ENCODE measurements at places on chromosomes 13 and 19. TPM values are rescaled to one million over a fixed set of nuclear protein-coding genes. Genes with fewer than 3 reads are reported as not detected.

HCN2 gene
- polyA plus RNA-seq: 0.13 TPM

SIGLEC5 gene
- 0.39 TPM for polyA plus RNA-seq

SRRM5 gene
- 2.2 TPM for polyA plus RNA-seq

SAMD4B gene
- polyA plus RNA-seq: 93.2 TPM

ZNF135 gene
- 29.7 TPM for polyA plus RNA-seq

CGB1 gene
- not detected for polyA plus RNA-seq

WDR83 gene
- 26.1 TPM for polyA plus RNA-seq

KRTDAP gene
- polyA plus RNA-seq: 1.8 TPM

KLK8 gene
- 0.46 TPM for polyA plus RNA-seq

SIAH3 gene
- polyA plus RNA-seq: 0.15 TPM

SBSN gene
- polyA plus RNA-seq: not detected

CABP5 gene
- polyA plus RNA-seq: not detected

KIR2DL4 gene
- polyA plus RNA-seq: not detected

SIGLEC7 gene
- polyA plus RNA-seq: 0.66 TPM

ACP7 gene
- 0.16 TPM for polyA plus RNA-seq

DNA sequence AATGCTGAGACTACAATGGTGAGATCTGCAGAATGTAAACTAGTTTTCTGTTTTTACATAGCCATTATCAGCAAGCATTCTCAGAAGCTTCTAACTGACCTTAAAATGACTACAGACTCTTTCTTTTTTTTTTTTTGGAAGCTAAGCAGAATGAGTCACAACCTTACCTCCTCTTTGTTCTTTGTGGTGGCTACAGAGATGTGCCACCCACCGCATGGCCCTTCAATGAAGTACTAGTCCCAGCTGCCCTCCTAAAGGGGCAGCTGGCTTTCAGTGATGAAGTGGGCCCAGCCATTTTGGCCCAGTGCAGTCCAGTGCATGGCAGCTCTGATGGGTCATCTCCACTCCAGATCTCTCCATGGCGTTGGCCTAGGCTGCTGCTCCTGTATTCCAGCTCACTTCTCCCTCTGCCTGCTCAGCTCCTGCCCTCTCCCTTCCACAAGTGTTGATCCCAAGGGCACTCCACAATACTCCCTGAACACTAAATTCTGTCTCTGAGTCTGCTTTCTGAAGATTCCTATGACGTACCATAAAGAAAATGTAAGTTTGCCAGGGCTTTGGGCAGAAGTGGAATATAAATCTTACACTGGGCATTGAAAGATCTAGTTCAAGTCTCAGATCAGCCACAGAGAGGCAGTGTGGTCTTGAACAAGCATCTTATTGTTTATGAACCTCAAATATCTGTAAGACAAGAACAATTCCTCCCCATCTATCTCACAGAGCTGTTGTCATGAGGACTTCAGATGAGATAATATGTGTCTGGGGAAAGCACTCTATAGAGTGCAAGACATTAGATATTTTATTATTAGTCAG, 85.6 kb downstream of the RXFP2 start:
- no peak for DNase-seq

DNA sequence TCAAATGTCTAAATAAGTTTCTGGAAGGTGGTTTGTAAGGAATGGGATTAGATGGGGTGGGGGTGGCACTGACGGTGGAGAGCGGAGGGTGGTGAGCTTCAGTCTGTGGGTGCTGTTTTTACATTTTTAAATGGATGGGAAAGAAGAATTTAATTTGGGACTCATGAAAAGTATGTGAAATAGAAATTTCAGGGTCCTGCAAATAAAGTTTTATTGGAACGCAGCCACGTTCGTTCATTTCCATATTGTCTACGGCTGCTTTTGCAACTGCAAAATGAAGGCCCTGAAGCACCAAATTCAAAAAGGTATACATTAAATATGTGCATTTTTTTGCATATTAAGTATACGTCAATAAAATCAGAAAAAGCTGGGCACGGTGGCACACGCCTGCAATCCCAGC, 9.9 kb downstream of the KANK2 start:
- DNase-seq: no peak

DNA sequence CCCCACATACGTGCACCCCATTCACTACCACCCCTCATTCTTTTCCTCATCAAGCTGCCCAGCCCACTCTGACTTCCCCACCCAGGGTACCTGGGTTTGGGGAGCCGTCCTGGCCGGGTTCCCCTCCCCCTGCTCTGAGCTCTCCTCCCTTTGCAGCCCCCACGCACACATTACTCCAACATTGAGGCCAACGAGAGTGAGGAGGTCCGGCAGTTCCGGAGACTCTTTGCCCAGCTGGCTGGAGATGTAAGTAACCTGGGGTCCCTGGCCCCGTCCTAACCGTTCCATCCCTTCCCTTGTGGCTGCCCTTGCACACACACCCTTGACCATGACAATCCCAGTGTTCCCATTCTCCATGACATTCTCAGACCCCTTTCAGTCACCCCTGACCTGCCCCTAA, 2.6 kb downstream of the CAPNS1 start:
- no peak for DNase-seq

- no peak for DNase-seq
Observed at GRCh38 chr13:75947448-75947847, 311.3 kb downstream of the LMO7 start.

- peak; percentile 35 for DNase-seq
Observed at GRCh38 chr19:20664901-20665781, 3.8 kb upstream of the ZNF626 start.

- no peak for DNase-seq
Observed at GRCh38 chr19:41753936-41754529, 1.3 kb upstream of the CEACAM6 start.

DNA sequence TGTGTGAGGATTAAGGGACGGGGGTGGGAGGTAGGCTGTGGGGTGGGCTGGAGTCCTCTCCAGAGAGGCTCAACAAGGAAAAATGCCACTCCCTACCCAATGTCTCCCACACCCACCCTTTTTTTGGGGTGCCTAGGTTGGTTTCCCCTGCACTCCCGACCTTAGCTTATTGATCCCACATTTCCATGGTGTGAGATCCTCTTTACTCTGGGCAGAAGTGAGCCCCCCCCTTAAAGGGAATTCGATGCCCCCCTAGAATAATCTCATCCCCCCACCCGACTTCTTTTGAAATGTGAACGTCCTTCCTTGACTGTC, 5.5 kb downstream of the FOSB start:
- no peak for DNase-seq

- DNase-seq: no peak
Observed at GRCh38 chr13:49784886-49785570, 7.5 kb downstream of the KPNA3 start.

DNA sequence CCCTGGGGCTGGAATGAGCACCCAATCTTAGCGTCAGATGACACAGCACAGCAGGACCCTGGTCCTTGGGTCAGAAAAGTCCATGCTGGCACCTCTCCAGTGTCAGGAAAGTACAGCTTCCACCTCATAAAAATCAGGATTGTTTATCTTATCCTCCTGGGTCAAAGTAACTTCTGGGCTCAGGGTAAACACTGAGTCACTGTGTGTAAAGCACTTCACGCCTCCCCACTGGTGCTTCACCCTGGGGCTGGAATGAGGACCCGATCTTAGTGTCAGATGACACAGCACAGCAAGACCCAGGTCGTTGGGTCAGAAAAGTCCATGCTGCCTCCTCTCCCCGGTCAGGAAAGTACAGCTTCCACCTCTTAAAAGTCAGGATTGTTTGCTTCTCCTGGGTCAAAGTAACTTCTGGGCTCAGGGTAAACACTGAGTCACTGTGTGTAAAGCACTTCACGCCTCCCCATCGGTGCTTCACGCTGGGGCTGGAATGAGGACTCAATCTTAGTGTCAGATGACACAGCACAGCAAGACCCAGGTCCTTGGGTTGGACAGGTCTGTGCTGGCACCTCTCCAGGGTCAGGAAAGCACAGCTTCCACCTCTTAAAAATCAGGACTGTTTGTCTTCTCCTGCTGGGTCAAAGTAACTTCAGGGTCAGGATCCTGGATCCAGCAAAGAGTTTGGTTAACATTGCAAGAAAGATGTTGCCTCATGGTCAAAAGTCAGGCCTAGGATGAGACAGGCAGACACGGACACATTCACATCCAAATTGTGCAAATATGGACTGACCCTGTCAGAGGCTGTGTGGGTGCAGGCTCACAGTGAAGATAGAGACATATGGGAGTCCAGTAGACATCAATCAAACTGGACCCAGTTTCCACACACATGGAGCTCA, 39.2 kb upstream of the CYP2A7 start:
- peak; percentile 12 for DNase-seq

DNA sequence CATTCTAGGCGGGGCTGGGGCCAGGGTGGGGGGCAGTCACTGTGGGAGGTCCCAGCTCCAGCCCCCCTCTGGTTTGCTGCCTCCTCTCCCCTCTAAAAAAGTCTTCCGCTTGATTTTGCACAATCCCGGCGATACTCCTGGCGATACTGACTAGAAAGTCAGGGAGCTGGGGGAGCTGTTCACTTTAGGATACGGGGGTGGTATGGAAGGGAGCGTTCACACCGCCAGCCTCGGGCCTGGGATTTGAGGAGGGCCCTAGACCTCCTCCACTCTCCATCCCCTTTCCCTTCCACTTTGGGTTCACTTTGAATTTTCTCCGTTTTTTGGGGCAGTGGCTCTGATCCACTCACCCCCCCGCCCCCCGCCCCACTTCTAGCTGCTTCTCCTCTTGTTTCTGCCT, 35.0 kb downstream of the KEAP1 start:
- no peak for DNase-seq

DNA sequence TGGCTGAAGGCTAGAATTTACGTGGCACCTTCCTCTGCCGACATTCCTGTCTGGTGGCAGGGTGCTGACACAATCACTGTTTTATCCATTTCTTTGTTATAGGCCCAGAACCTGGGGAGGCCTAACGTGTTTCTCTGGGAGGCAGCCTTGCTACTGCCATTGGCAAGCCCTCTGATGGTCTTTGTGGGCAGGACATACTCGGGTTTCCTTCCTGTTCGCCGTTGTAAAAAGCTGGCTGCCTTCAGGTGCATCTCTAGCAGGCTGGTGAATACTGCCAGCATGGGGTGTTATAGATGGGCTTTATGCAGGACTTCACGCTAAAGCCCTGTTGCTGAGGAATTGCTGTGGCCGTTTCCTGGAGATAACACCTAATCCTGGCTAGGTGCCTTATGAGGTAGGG, 28.1 kb downstream of the B3GLCT start:
- DNase-seq: no peak

- no peak for DNase-seq
Observed at GRCh38 chr19:5083547-5083965, 114.6 kb downstream of the KDM4B start.

DNA sequence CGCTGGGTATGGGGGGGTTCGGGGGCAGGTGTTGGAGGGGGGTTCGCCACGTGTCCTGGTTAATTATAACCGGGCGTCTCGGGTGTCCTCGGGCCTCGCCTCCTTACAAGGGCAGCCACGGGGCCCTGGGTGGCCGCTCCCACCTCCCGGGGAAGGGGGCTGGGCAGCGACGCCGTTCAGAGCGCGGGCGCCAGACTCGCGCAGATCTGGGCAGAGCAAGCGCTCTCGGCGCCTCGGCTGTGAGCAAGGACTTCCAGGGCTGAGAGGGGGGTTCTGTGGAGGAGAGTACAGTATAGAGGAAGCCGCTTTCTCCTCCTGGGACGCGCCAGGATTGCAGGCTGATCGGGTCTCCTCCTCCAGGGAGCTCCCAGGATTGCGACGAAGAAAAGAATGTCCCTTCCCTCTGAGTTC, 1.0 kb upstream of the CKM start:
- DNase-seq: no peak

- DNase-seq: no peak
Observed at GRCh38 chr13:20227288-20227687, 4.8 kb downstream of the GJB6 start.

GRCh38 chr13:40060296-40061007, 405.0 kb downstream of the COG6 start:
- no peak for DNase-seq

GRCh38 chr19:18167975-18168645, 5.5 kb upstream of the IFI30 start:
- no peak for DNase-seq

DNA sequence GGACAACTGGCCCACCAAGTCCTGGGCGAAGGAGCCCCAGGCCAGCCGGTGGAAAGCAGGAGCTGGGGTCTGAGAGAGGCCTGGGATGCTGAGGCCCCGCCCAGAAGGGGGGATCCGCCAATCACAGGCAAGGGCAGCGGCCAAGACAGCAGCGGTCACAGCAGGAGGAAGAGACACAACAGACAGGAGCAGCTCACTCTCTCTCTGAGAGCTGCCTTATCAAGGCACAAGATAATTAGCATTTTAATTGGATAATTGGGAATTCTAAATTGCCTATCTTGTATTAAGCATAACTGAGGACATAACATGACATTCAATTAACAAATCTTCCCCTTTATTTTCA, 46.2 kb downstream of the CEBPG start:
- no peak for DNase-seq

- no peak for DNase-seq
Observed at GRCh38 chr13:53873558-53873957, 844.9 kb downstream of the OLFM4 start.

GRCh38 chr13:22187329-22187728, 516.5 kb downstream of the FGF9 start:
- DNase-seq: no peak

- DNase-seq: no peak
Observed at GRCh38 chr19:45864629-45865082, 530 bp downstream of the FOXA3 start.

Data from right lung (tissue), 10 donors.